ENCODE measurements at places on chromosomes 2 and 18. TPM values are rescaled to one million over a fixed set of nuclear protein-coding genes. Genes with fewer than 3 reads are reported as not detected.

DNA sequence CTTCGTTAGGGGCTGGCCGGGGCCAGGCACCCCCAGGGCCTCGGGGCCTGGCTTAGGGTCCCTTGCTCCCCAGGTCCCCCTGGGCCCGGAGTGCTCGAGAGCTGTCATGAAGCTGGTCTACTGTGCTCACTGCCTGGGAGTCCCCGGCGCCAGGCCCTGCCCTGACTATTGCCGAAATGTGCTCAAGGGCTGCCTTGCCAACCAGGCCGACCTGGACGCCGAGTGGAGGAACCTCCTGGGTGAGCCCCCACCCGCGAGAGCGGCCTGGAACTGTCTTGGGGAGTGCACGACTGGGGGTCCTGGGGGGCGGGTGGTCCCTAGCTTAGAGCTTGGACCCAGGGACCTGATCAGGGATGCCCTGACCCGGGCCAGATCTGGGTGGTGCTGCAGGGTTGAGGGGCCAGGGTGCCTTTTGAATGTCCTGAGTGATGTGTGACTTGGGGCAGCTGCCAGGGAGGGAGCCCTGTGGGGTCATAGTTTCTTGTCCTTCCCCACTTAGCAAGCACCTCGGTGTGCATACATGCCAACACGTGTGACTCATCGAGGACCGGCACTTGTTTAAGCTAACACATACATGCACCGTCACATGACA lies 27.9 kb downstream of the GPC1 start:
- no peak for DNase-seq

- no peak for DNase-seq
Observed at GRCh38 chr2:225895126-225895525, 495.6 kb downstream of the NYAP2 start.

GRCh38 chr2:39541011-39541930 lies 104.2 kb upstream of the MAP4K3 start:
- DNase-seq, result no peak

DNA sequence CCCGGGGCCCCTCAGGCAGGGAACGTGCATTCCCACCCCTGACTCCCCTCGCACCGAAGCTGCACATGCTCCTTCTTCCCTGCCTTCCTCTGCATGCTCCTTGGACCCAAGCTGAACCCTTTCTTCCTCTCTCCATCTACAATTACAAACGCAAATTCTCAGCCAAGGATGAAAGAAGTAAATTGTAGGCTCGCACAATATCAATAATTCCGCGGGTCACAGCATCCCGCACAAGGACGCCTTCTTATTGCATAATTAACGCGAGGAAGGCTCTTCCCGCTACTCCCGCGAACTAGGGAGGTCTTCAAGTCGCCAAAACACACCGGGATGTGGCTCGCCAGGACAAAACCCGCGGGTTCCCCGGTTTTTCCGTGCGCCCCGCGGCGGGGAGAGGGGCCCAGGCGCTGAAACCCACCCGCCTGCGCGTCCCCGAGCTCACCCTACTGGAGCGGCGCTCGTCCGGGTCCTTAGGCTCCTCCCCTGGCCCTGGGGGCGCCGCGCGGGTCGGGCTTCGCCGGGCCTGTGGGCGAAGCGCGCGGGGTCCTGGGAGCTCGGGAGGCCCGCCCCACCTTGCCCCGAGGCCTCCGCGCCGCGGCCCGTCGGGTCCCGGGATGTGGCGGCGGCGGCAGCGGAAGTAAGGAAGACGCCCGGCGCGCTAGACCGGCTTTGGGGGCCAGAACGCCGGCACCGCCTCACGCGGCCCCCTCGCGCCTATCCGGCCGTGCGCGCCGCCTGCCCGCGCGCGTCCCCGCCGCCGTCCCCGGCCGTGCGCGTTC lies at the start of gene CHST10:
Gene CHST10, minus strand, starts transcription at position 734 of the 776 bp plus-strand sequence. CDS start 10,993 bp downstream, outside the sequence.
- DNase-seq, result no peak

PRKAG3 gene
- total RNA-seq, result not detected

NTSR2 gene
- not detected for total RNA-seq

ACOXL gene
- total RNA-seq, result 5.5 TPM

MYO3B gene
- not detected for total RNA-seq

PLGLB2 gene
- total RNA-seq, result 0.91 TPM

- no peak for DNase-seq
Observed at GRCh38 chr2:62923242-62923641, 127.4 kb upstream of the OTX1 start.

DNA sequence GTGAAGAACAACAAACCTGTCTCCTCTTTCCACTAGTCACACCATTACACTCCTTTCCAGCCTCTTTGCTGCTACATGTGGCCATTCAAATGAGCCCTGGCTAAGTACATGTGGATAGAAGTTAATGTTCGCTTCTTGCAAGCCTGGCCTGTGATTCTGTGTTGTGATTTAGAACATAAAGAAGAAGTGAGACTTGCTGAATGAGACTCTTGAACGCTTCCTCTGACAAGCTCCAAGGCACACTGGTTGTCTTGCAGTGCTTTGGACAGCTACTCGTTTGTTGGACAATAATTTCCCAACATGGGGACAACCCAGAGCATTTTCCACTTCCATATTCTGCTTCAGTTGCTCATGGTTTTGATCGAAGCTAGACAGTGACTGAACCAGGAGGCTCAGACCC lies 57.3 kb downstream of the CCDC74A start:
- no peak for DNase-seq

GRCh38 chr2:118568700-118569099 lies 278.7 kb downstream of the EN1 start:
- no peak for DNase-seq

GRCh38 chr2:59858540-59858939 lies 694.9 kb downstream of the BCL11A start:
- no peak for DNase-seq

GRCh38 chr2:235611349-235611748 lies 117.5 kb downstream of the AGAP1 start:
- no peak for DNase-seq

L3MBTL4 gene
- total RNA-seq, result not detected

DNA sequence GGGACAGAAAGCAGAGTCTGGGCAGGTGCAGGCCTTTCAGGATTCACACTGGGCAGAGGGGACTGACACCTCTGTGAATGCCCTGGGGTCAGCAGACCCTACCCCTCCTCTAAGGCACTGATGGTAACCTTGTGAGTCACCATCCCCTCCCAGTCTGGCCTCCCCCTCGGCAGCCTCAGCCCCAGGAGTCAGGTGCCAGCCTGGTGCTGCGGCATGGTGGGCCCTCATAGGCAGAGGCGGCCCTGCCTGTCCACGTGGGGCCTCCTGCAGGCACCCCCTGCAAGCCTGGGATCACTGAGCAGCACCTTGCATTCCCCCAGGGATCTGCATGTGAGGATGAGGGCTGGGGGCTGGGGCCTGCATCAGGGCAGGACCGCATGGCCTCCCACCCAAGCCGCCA lies 4.8 kb upstream of the GPR17 start:
- DNase-seq, result no peak

DNA sequence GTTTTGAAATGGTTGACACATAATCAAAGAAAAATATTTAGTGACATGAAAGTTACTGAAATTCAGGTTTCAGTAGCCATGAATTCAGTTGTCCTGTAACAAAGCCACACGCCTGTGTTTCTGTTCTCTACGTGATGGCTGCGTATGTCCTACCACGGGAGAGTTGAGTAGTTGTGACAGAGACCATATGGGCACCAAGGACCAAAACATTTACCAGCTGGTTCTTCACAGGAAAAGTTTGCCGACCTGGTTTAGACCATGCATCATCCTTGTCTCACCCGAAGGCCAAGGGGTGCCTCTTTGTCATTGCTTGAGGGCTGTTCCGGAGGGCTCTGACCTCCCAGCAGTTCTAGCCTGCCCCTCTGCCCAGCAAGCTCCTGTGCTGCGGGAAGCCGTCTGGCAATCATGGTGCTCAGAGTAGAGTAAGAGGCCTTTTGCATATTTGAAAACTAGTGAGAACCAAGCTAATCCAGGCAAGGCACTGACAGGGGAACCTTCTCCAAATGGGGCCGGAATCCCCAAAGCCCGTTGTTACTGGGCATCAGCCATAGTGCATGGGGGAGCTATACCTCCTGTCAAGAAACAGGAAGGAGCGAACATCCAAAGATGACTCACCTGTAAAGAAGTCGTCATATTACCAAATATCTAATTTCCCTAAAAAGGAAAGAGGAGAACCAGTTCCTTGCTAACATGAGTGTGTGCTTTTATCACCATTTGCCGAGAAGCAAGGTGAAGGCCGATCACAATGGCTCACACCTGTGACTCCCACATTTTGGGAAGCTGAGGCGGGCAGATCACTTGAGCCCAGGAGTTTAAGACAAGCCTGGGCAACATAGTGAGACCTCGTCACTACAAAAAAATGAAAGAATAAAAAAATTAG lies 92.6 kb upstream of the RAB12 start:
- DNase-seq, result no peak

GRCh38 chr2:36555789-36556188 lies 42.2 kb downstream of the FEZ2 start:
- no peak for DNase-seq
